ENCODE measurements at places on chromosomes 16 and 17.
A peak's percentile ranks its signal among the peaks of the same experiment; 100 is the strongest.

DNA sequence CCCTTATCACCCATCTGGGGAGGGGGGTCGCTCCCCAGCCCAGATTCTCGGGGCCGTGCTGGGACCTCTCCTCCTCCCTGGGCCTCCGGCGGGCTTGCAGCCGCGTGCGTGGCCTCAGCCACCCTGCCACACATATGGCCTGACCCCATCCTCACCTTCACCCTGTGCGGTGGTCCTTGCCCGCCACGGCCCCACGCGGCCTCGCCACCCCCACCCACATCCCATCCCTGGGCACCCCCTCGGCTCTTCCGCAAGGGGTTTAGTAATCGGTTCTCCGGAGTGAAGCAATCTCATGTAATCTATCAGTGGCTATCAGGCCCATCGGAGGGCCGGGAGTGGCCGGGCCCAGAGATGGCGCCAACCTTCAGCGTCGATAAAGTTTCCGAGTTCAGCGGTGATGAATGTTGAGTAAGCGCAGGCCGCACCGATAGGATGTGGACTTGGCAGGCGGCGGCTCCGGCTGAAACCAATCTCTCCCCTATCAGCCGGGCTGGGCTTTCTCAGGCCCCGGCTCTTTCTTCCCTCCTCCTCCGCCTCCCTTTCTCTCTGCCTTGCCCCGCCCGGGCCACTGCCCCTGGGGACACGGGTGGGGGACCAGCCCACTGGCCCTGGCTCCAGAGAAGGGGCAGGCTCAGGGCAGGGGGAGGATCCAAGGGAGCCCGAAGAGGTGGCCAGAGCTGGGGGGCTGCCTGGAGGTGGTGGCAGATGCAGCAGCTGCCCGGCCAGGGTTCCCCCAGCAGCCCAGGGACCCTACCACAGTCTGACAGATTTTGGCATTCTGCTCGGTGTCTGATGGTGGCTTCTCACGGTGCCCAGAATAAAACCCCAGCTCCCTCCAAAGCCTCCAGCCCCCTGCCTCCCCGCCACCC, 20.8 kb downstream of the ZFPM1 start:
- DNase-seq, result no peak

GRCh38 chr16:82183004-82183397, 13.0 kb upstream of the MPHOSPH6 start:
- no peak for DNase-seq

- DNase-seq, result peak; percentile 49
These were observed 27.6 kb downstream of the STAT5B start for GRCh38 chr17:42248351-42249179.

- DNase-seq, result no peak
These were observed 42.0 kb downstream of the ADCY7 start for GRCh38 chr16:50308237-50308965.

DNA sequence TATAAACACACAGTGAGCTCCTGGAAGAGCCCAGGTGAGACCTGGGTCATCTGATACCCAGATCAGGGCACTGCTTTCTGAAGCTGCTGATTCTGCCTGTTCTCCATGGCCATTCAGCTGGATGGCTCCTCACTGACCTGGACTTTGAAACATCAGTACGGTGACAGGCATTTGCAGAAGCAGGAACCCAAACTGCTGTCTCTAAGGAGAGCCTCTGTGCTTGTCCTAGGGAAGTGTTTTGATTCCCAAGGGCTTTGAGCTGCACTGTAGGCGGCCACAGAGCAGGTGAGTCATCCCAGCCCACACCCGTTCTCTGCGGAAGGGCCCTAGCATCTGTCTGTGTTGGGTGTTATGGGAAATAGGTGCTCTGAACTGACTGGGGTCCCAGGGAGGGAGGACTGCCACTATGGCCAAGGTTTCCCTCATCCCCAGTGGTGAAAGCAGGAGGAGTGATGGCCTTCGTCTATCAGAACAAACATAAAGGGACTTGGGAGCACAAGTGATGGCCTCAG, 60.7 kb upstream of the ADCY9 start:
- no peak for DNase-seq

GRCh38 chr17:73340093-73340596, 28.3 kb upstream of the CDC42EP4 start:
- no peak for DNase-seq
